GM18507 (cell line): ENCODE measurements at places on chromosomes 6 and 20.

GRCh38 chr6:118061666-118062065 lies 154.6 kb downstream of the SLC35F1 start:
- DNase-seq: no peak

GRCh38 chr6:4582506-4583417 lies 193.4 kb upstream of the CDYL start:
- no peak for DNase-seq

GRCh38 chr20:25686081-25687067 lies 10.3 kb downstream of the ZNF337 start:
- DNase-seq: no peak

DNA sequence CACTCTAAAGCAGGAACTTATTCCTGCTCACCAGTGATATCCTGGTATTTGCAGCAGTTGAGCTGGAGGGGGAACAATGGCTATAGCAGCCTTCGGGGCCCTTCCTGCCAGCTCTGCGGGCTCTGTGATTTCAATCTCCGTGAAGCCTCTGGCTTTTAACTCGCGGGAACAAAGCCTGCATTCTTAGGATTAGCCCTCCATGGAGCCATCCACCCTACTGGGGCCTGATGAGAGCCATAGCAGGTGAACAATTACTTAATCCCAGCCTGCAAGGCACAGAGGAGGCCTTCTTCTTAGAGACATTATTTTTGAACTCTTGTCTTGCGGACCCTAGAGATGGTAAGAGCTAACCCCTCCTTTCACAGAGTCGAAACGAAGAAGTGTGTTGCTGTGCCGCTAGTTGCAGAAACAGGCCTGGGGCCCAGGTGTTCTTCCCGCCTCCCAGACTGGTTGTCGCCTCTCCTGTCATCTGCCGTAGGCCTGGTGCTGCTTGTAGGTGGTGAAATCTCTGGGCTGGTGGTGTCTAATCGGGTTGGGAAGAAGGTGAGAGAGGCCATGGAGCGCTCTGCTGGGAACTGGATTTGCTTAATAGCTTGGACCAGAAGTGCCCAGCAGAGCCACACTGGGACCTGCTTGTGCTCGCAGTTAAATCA lies 9.7 kb downstream of the GHRH start:
- no peak for DNase-seq

DNA sequence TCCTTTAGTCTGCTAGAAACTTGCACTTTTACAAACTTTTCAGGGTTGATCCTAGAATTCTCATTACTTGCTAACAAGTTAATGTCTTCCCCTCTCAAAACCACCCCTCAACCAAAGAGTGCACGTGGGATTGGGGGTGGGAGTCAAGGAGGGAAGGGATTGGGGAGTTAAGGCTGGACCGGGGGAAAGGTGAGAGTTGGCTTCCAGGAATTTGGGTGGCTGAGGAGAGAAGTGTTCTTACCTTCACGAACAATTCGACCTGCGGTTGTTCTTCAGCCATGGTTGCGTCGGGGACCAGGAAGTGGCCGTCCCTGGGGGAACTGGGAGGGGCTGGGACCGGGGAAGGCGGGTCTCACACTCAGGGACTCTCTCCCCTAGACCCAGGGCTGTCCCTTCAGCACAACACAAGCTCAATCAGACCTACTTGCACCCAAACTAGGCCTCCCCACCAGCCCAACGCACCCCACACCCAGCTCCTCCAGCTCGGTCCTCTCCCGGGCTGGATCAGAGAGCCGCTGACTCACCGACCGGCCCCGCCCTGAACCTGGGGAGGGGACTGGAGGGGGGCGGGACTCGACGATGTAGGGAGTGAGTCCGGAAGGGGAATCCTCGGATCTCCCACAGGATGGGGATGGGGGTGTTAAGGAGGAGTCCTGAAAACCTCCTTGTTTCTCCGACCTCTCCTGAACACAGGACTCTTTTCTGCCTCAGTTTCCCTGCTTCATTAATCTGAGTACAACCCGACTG lies at the start of gene CLIC1:
Gene CLIC1 (minus strand): TSS at position 510 of the 747 bp plus-strand sequence. CDS start 230 bp downstream, at position 280.
- no peak for DNase-seq

DNA sequence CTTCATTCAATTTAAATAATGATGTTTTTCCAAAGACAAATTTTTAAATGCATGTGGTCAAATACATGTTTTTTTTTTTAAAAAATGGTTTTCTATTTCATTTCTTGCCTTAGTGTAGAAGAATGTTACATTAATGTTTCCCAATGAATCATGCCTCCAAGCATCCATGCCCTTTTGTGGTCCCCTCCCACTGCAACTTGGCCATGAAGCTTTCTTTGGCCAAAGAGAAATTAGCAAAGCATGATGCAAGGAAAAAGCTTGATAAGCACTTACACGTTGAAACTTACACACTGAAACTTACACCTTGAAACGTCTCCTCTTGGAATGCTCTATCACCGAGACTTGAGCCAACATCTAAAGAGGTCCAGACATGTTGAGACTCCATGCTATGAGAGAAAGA lies 93.0 kb upstream of the ELOVL5 start:
- no peak for DNase-seq

GRCh38 chr6:5208057-5208456 lies 52.7 kb downstream of the LYRM4 start:
- no peak for DNase-seq

DNA sequence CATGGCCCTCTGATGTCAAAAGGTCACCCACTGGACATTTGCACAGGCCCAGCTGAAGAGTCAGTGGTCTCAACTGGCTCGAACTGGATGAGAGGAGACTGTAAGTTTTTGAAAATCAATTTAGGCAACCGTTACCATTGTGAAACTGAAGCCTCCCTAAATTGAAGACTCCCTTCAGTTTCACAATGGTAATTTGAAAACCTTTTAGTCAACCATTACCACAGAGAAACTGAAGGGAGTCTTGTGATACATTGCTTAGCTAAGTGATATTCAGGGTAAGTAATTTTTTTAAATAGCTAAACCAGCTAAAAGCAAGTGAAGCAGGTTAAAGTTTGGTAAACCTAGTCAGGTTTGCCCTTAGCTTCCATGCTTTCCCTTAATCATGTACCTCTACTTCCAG lies 197.3 kb upstream of the NT5E start:
- DNase-seq: no peak

DNA sequence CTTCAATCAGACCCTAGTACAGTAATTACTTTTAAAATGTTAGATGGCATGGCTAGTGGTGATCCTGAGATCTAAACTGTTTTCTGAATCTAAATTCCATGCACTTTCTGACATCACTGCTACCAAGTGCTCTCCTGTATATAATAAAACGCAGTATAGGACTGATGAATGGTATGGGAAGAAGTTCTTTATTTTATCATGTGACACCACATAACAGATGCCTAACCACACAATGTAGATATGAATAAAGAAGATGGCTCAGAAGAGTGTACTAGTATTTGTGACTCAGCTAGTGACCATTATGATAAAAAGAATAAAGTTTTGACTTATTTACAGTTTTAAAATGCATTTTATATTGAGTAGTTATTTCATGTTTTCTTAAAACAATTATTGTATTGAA lies 8.5 kb downstream of the NDUFAF4 start:
- DNase-seq: no peak

DNA sequence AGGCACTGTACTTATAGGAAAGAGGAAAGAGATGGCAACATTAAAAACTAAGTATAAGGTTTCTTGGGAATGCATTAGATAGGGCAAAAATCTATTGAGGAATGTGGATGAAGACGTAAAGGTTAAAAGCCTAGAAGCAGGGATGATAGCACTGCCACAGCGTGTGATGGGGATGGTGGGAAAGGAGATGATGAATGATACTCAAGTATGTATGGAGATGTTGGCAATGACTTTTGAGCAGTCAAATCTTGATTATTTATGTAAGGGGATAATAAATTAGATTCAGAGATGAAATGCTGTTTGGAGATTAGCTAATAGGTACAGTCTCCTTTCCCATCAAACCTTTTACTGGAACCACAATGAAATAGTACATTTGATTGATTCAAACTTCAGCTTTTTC lies 432.8 kb downstream of the GRIK2 start:
- DNase-seq: no peak

- no peak for DNase-seq
These were observed 66.3 kb upstream of the FBXL4 start for GRCh38 chr6:99014061-99014460.

- DNase-seq: peak; percentile 11
These were observed 100.8 kb downstream of the MOXD1 start for GRCh38 chr6:132300323-132300949.

DNA sequence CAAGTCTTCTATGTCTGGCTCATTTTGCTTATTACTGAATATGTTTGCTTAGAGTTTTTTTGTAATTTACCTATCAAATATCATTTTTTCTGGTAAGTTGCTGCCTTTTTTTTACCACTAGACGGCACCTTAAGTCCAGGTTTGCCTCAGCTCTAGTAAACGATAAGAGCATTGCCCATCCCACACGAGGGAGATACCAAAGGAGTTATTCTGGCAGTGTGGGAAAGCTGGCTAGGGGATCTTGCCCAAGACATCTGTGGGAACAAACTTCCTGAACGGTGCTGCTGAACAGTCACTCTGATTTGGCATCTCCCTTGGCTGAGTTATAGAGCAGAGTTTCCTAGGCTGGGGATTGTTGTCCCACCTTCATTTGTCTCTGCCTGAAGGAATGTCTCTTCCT lies 306.4 kb downstream of the COL12A1 start:
- DNase-seq: no peak

GRCh38 chr6:166202321-166202733 lies 34.7 kb upstream of the TBXT start:
- DNase-seq: no peak

DNA sequence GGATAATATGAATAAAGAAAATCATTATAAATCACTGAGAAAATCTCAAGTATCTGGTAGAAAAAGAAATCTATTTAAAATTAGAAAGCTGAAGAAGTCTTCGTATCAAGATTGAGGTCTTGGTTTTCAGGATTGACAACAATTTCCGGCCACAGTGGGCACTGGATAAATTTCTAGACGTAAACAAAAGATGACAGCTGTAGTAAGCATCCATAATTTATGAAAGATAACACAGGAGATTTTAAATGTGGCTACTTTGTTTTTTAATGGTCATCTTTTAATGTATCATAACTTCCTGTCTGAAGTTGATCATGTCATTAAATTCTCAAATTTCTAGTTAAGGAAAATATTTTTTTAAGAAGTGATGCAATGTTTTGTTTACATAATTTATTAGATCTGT lies 444.2 kb downstream of the HTR1B start:
- no peak for DNase-seq

DNA sequence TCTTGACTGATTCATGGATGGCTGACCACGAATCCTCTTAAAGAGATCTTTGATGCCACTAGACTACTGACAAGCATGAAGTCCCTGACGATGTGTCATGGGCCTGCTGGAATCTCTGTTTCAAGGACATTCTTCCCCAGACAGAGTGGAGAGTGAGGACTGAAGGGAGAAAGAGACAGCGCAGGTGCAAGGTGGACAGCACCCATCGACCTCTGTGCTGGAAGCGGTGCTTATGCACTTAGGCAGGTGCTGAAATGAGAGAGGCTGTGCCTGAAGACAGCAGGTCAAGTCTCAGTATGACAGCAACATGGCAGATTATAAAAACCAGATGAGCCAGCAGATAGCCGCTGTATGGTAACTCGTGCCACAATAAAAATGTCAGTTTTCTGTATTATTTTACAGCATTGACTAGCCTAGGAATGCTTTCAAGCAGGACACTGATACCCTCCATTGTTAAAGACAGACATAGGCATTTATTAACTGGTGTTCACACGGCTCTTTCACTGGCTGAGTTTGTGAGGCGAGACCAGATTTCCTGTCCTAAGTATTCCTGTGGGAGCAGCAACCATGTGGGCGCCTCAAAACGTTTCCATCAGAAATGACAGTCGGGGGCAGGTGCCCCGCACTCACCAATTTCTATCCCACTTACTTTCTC lies 47.5 kb downstream of the FOXC1 start:
- DNase-seq: no peak

DNA sequence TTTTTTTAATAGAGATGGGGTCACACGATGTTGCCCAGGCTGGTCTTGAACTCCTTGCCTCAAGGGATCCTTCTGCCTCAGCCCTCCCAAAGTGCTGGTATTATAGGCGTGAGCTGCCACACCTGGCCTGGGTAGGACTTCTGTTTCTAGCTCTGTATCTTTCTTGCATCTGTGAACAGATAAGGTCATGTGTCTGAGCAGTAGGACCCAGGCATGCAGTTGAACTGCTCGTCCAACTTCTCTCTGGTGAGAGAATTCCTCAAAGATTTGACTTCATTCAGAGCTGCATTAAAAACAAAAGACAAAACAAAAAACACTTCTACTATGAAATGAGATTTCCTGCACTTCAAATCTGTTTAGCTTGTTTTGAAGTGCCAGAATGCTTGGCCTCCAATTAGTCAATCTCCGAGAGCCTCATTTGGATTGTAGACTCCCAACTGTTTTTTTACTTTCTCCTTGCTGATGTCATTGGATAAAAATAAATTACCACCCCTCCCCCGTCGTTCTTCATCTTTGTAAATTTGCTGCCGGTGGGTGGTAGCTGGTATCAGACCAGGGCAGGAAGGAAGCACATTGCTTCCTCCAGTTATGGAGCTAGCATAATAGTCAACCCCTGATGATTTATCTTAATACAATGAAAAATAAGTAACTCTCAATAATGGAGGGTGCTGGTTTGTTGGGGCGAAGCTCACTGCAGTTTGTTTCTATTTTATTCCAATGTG lies 17.6 kb downstream of the CD109 start:
- no peak for DNase-seq

DNA sequence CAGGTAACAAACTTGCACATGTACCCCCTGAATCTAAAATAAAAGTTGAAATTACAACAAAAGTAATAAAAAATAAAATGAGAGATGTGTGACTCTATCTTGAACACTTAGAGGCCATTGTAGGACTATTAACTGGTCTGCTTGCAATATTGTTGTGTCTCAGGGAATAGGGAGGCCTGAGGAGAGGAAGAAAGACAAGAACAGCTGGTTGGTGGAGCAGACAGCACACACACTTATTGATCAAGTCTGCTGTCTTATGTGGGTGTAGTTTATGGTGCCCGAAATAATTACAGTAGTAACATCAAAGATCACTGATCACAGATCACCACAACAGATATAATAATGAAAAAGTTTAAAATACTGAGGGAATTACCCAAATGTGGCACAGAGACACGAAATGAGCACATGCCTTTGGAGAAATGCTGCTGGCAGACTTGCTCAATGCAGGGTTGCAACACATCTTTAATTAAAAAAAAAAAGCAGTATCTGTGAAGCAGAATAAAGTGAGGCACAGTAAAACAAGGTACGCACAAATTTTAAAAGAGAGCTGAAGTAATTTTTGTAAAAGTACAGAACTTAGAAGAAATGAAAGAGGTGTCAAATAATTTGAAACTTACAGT lies 110.1 kb upstream of the HDAC2 start:
- DNase-seq: no peak

- no peak for DNase-seq
These were observed 3.7 kb upstream of the ZSCAN23 start for GRCh38 chr6:28446818-28447511.

DNA sequence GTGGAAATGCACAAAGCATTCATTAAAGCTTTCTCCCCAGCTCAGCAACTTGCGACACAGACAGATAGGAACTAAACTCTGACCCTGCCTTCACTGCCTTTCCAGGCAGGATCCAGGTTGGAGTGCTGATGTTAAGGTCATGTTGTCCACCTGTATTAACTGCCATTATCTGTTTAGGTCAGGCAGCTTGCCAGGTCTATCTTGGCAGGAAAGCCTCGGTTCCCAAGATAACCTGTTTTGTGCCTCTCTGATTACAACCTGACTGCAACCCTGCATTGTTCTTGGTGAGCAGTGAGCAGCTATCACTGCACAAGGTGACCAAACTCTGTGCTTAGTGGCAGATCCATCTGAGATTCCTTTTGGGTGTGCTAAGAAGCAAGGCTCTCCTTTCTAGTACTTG lies 23.2 kb upstream of the ELOVL2 start:
- DNase-seq: no peak
